ENCODE measurements at places on chromosomes 1 and 21. TPM values are rescaled to one million over a fixed set of nuclear protein-coding genes. Genes with fewer than 3 reads are reported as not detected.

DNA sequence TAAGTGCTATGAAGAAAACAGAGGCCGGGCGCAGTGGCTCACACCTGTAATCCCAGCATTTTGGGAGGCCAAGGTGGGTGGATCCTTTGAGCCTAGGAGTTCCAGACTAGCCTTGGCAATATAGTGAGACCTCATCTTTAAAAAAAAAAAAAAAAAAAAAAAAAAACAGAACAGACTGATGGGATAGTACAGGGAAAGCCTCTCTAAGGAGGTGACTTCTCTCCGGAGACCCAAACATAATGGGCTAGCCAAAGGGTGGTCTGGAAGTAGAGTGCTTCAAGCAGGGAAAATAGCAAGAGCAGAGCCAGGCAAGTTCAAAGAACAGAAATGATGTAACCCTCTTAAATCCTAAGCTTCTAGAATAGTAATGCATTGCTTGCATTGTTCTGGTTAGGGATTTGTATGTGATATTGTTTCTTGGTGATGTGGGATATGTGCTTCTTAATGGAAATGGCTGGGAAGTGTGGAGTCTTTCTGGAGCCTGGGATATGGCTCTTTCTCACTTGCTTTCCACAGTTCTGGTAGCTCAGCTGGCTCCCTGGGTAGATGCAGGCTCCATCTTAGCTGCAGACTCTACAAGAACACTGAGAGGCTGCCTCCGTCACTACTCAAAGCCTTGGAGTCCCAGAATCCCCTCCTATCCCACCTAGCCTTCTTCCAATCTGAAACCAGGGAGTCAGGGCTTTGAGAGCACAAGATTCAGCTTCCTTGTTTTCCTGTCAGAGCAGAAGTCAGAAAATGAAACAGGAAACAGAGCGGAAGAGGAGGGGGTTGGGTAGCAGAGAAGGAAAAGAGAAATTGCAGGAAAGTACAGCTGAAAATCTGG, 1.9 kb upstream of the PIGV start:
- no peaks in the 10 kb centered on the region for H3K36me3 ChIP-seq
- H3K27ac ChIP-seq = peak overlapping the region; percentile 99
- no peaks in the 10 kb centered on the region for H3K27me3 ChIP-seq
- H3K4me3 ChIP-seq = no peak overlapping the region
- DNase-seq = no peak

- DNase-seq = no peak
- H3K27me3 ChIP-seq = no peaks in the 10 kb centered on the region
- H3K4me3 ChIP-seq = no peak overlapping the region
- no peak overlapping the region for H3K27ac ChIP-seq
- H3K36me3 ChIP-seq = no peaks in the 10 kb centered on the region
Observed at GRCh38 chr1:243756529-243756928, 93.5 kb downstream of the AKT3 start.

The TAS1R3 gene
- not detected for total RNA-seq

GRCh38 chr1:71980556-71980955, 301.8 kb downstream of the NEGR1 start:
- DNase-seq = no peak
- no peaks in the 10 kb centered on the region for H3K4me1 ChIP-seq
- H3K27ac ChIP-seq = no peak overlapping the region
- H3K36me3 ChIP-seq = no peaks in the 10 kb centered on the region
- no peaks in the 10 kb centered on the region for H3K27me3 ChIP-seq

The RGS5 gene
- total RNA-seq = 39.0 TPM

The PTGS2 gene
- 11.2 TPM for total RNA-seq

The ST6GALNAC5 gene
- total RNA-seq = 4.8 TPM

The CLCA4 gene
- total RNA-seq = 0.80 TPM

The SUCO gene
- 84.9 TPM for total RNA-seq

The GRIK3 gene
- 5.9 TPM for total RNA-seq

GRCh38 chr1:7103361-7103782, 318.1 kb downstream of the CAMTA1 start:
- no peak overlapping the region for H3K27ac ChIP-seq
- H3K27me3 ChIP-seq = peaks cover 3% of the 10 kb centered on the region
- H3K4me1 ChIP-seq = no peaks in the 10 kb centered on the region
- no peak for DNase-seq
- no peaks in the 10 kb centered on the region for H3K36me3 ChIP-seq

GRCh38 chr1:203300441-203301330, 4.6 kb upstream of the BTG2 start:
- H3K27ac ChIP-seq = peak overlapping the region; percentile 32
- no peaks in the 10 kb centered on the region for H3K36me3 ChIP-seq
- DNase-seq = peak; percentile 51
- H3K4me3 ChIP-seq = no peak overlapping the region

The RXRG gene
- total RNA-seq = 1.4 TPM

DNA sequence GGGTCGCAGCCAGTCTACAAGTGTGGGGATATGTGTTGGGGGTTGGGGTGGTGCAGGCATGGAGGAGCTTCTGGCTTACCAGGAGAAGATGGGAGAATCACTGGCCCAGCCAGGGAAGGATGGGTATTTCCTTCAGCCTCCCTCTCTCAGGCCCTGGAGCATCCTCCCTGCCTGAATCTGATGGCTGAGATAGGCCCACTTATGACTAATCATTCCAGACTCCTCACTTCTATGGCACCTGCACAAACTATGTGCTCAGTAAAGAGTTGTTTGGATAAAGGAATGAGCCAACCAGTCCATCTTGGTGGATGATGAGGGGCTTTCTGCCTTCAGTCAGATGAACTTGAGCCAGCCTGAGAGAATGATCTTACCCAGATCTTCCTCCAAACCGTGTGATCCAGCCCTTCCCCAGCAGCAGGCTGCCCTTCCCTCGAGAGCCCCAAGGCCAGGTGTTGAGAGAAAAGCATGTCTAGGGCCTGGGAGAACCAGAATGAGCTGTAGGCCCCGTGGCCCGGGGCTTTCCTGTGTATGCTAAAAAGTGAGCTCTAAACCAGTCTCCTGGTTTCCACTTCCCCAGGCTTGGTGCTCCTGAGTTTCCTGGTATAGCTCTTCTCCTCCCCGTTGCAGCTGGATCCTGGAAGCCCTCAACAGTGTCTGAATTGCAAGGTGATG, 1.3 kb downstream of the GPA33 start:
- no peak overlapping the region for H3K27ac ChIP-seq
- H3K27me3 ChIP-seq = no peaks in the 10 kb centered on the region
- no peak overlapping the region for H3K4me3 ChIP-seq
- no peaks in the 10 kb centered on the region for H3K4me1 ChIP-seq
- H3K36me3 ChIP-seq = no peaks in the 10 kb centered on the region

The CR1L gene
- not detected for total RNA-seq

DNA sequence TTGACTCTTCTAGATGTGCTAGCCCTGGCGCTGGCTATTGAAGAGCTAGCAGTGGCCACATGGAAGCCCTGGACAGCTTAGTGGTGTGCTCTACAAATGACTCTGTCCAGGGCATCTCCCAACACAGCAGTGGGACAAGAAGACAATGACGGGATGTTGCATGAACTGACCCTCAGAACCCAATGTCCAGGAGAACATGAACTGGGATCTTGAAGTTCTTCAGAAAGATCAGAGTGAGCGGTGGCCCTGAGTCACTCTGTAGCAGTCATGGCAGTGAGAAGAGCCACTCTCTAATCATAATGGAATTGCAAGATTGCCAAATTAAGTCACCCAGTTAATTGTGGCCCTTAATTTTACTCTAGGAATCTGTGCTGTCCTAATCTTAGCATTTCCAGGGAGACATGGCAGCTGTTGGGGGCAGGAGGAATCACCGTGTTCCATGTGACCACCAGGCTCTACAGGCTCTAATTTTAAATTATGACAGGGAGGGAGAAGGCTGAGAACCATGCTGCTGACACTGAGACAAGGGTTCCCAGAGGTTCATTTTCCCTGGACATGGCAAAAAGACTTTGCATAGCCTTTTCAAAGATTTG, 10.2 kb upstream of the OBSCN start:
- H3K27ac ChIP-seq = no peak overlapping the region
- H3K4me3 ChIP-seq = no peak overlapping the region
- no peaks in the 10 kb centered on the region for H3K27me3 ChIP-seq
- no peaks in the 10 kb centered on the region for H3K36me3 ChIP-seq

The KCNQ4 gene
- total RNA-seq = 3.1 TPM

DNA sequence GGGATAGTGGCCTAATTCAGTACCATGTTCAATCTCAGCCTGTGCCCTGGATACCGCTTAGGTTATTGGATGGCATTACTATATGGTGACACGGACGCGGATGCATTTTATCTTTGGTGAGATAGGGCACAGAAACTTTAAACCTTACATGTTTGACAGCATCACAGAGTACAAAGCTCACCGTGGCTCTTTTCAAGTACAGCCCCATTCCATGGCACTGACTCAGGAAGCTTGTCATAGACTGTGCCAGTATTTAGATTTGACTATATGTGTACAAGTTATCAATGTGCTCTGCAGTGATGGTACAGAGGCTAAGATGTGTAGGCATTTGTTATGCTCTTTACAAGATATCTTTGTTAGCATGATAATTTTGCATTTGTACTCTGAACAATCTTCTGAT, 169.0 kb downstream of the RYR2 start:
- no peaks in the 10 kb centered on the region for H3K27me3 ChIP-seq
- no peaks in the 10 kb centered on the region for H3K4me1 ChIP-seq
- H3K27ac ChIP-seq = no peak overlapping the region
- no peak overlapping the region for H3K4me3 ChIP-seq

The DNMT3L gene
- not detected for total RNA-seq

GRCh38 chr1:11842154-11843041, 5.2 kb downstream of the NPPA start:
- H3K27ac ChIP-seq = no peak overlapping the region
- no peak overlapping the region for H3K4me3 ChIP-seq
- H3K4me1 ChIP-seq = no peaks in the 10 kb centered on the region
- H3K27me3 ChIP-seq = no peaks in the 10 kb centered on the region
- H3K36me3 ChIP-seq = peaks cover 28% of the 10 kb centered on the region

All from prostate gland (tissue), 2 donors.